HT1080 (cell line): ENCODE measurements at places on chromosomes 12 and 14.
A peak's percentile ranks its signal among the peaks of the same experiment; 100 is the strongest.

- DNase-seq: no peak
Observed at GRCh38 chr14:89572596-89573398, 155.8 kb upstream of the FOXN3 start.

DNA sequence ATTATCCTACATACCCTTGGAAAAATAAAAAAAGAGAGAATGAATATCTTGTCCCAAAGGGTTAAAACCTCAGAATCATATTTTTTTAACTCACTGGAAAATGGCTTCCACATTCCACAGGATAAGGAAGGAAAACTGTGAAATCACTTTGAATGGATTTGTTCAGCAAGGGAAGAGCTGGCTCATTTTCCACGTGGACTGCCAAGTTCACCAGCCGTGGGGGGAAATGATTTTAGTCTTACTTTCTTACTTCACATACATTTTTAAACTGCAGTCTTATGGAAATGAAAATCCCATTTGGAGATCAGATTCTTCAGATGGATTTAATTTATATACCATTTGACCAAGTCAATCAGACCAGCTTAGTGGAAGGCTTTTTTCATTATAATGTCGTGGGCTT is 29.9 kb upstream of the AEBP2 start:
- DNase-seq: no peak

DNA sequence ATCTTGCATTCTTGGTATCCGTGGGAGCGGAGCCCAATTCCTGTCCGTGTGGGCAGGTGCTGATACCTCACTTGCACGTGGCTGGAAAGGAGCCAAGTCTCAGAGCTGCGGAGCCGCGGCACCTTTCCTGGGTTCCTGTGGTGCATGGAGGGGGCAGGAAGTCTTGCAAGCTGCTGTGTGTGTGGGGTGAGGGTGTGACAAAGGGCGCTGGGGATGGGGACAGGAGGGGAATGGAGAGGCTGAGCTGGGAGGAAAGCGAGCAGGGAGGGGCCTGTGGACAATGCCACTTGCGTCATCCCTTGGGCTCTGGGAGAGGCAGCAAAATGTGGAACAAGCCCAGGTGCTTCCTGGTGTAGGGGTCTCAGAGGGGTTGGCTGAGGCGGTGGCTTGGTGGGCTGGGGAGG is 86.7 kb downstream of the CALM1 start:
- DNase-seq: no peak

- peak; percentile 37 for DNase-seq
Observed at GRCh38 chr12:124497039-124497438, 70.4 kb downstream of the NCOR2 start.

GRCh38 chr14:81007131-81007530 is 51.7 kb downstream of the TSHR start:
- no peak for DNase-seq

- no peak for DNase-seq
Observed at GRCh38 chr12:92529944-92530343, 172.8 kb upstream of the PLEKHG7 start.

GRCh38 chr14:95294320-95294719 is 25.4 kb downstream of the CLMN start:
- no peak for DNase-seq

- no peak for DNase-seq
Observed at GRCh38 chr14:76753541-76754198, 7.6 kb upstream of the VASH1 start.

DNA sequence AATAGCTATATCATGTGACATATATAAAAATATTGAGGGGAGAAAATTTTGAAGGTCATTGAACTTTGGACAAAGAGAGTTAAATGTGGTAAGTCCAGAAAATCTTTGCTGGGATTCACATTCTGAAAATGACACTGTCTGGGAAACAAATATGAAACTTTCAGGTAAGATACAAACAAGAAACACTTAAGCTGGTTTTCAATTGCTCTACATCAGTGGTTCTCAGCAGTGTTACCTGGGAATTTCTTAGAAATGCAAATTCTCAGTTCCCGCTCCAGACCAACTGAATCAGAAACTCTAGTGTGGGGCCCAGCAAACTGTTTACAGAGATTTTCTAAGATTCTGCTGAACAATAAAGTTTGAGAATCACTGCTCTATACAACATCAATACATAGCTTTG is 3.6 kb upstream of the CDK17 start:
- DNase-seq: no peak

DNA sequence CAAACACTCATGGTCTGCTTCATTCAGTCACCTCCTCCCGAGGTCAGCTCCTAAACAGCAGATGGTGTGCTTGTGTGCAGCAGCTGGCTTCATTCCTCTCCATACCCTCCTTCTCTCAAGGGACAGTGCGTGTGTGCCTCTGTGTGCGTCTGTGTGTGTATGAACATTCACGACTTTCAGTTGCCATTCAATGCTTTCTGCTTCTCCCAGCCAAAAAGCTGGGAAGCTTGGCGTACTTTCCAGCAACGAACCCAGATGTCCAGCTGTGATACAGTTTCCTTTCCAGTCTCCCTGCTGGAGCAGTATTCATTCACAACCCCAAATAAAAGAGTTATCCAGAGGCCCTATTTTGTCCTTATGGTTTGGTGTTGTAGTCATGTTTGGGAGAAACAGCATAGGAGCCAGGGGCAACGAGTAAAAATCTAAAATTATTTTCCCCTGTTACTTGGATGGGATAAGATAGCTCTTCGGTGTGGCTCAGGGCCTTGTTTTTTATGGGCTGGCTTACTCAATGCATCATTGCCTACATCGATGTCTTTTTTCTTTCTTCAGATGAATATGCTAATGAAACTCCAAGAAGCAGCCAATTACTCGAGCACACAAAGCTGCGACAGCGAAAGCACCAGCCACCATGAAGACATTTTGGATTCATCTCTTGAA is 379.3 kb downstream of the NAV3 start:
- DNase-seq: no peak

- DNase-seq: peak; percentile 91
Observed at GRCh38 chr14:38342803-38343202, 86.9 kb upstream of the CLEC14A start.

- DNase-seq: peak; percentile 81
Observed at GRCh38 chr12:83161456-83161855, 474.8 kb downstream of the TMTC2 start.

GRCh38 chr14:98608071-98609060 is 663.6 kb downstream of the BCL11B start:
- DNase-seq: no peak

DNA sequence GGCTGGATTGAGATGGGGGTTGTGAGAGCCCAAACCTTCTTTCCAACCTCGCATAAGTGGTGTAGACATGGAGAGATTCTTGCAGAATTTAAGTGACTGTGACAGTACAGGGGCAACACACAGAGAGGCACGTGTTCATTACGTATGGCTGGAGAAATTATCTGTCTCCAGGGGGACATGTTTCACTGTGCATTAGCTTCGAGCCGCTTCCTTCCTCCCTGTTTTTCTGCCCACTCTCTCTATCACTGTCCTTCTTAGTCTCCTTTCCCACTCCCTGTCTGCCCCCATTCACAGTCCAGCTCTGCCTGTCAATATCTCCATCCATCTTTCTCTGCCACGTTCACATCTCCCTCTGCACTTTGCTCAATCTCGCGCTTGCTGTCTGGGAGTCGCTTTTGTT is 11.5 kb upstream of the C14orf93 start:
- no peak for DNase-seq

DNA sequence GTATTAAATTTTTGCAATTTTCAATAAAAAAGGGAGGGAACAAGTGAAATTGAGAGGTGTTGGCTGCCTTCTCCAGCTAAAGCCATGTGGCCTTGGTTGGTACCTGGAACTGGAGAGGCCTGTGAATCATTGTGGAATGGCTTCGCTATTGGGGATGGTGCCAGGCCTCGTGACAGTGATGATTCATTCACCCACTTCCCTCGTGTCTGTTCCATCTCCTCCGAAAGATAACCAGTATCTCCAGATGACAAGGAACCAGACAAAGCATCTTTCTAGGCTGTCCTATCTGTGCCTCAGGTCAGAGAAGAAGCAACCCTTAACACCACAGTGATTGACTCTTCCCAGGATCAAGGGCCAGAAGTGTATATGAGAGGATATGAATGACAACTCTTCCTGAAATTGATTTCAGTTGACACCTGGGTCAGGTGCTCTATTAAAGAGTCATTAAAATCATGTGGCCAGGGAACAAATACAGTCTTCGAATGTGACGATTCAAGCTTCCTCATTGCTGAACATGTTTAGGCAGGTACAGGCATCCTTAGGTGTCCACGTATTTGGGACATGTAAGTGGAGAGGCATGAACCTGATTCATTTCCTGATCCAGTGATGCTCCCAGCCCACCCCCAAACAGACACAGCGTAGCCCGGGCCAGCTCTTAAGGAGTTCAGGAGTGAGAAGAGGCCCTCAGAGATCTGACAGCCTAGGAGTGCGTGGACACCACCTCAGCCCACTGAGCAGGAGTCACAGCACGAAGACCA is at the start of gene RNASE7:
TSS of gene RNASE7 (plus strand) at position 687 of the 758 bp plus-strand sequence. CDS start 631 bp downstream, outside the sequence.
- DNase-seq: peak; percentile 74

- no peak for DNase-seq
Observed at GRCh38 chr12:112463478-112463877, 44.7 kb downstream of the PTPN11 start.

DNA sequence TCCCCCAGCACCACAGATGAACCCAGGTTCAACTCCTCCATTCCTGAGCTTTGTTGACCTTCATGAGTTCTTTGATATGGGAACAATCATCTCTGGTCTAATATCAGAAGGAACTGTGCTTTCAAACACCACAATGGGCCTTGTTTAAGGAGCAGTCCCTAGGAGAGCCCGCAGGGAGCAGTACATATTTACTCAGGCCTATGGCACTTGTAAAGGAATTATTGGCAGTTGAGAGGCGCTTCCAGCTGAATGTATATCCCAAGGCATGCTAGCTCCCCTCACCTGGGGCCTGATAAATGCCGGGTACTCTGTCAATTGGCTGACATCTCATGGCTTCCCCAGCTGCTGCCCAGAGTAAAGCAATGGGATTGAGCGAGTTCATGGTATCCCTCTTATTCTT is 76.2 kb downstream of the ZFP36L1 start:
- no peak for DNase-seq

DNA sequence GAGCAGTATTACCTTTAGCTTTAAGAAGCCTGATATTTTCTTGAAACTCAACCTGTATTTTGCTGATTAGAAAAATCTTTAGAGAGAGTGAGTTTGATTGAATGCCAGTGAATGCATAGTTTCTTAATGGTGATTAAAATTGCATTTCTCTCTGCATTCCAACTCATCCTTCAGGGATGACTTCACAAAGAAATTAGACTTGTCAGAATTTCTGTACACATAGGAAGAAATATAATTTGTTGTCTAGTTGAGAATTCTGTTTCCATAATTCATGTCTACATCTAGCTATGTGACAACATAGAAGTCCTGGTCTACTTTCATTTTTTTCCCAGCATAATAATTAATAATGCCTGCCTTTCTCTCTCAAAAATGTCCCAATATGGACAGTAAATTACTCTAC is 136.6 kb downstream of the OTOGL start:
- DNase-seq: no peak

DNA sequence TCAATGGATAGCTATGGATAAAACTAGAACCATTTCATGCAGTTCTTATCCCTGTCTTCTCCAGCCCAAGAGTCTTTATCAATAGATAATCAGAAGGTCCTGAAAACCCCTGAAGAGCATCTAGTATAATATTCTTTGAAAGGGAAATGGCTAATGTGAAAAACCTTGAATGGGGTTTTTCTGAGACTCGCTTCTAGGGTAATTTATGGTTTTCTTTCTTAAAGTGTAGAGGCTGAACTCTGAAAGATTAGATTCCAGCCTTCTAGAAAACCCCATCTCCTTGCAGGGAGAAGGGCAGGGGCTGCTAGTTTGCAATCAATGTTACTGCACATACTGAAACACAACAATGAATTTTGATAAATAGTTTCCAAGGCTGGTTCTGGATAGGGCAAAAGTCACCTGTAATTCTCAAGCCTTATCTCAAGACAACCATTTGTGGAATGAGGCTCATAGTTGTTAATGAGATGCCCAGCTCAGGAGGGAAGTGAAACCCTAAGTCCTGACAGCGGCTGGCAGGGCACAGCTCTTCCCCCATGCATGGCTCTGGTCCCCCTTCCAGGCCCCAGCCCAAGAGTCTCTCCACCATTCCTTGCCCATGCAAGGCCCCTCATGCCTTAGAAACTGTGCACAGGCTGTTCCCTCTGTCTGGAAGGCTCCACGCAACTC is 33.7 kb upstream of the PYGL start:
- DNase-seq: no peak

- DNase-seq: no peak
Observed at GRCh38 chr14:100857923-100858837, 32.3 kb downstream of the MEG3 start.

GRCh38 chr12:26953447-26953846 is 15.2 kb downstream of the FGFR1OP2 start:
- DNase-seq: no peak

- DNase-seq: no peak
Observed at GRCh38 chr12:117309276-117309925, 52.0 kb downstream of the NOS1 start.

DNA sequence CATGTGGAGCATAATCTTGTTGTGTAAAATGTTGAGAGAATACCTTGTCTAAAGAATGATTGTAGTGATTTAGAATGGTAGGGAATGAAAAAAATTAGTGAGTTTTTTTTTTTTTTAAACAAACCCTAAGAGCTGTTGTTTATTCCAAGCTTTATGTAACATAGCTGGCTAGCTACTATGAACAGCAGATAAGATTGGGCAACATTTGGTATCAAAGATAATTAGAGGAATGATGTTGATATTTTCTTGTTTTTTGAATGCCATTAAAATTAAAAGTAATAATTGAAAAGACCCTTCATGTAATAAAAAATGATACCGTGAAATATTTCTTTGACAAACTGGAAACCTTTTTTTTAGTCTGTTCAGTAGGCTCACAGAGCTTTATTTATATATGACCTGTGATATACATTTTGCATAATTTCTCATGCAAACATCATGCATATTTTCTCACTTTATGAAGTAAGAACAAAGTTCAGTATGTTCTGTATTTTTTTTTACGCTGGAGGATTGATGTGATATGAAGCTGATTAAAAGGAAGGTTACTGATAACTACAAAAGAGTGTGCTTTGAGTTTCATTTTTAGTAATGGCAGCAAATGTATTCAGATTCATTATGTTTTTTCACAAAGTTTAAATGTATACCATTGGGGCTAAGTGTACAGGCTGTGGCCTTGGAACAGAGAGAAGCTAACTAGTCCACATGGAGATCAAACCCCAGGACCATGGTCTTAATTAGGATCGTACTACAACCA is 8.1 kb downstream of the CPSF6 start:
- no peak for DNase-seq

DNA sequence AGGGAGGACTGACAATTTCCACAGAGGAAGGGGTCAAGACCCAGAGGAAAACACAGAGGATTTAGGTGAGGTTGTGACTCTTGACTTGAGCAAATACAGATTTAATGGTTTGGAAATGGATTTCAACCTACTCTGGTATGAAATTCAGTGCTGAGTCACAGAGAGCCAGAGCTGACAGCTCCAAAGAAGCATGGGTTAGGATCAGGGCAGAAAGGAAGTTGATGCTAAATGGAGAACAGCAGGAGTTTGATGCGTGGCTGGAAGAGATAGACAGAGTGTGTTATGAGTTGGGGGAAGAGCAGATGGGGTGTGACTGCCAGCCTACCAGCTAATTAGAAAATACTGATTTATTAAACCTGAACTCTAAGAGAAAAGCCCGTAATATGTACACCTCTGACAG is 272.6 kb downstream of the FOXG1 start:
- DNase-seq: peak; percentile 56

GRCh38 chr14:51868405-51868804 is 8.0 kb downstream of the GNG2 start:
- no peak for DNase-seq
